ENCODE measurements at places on chromosomes 6 and 20.
A peak's percentile ranks its signal among the peaks of the same experiment; 100 is the strongest.

DNA sequence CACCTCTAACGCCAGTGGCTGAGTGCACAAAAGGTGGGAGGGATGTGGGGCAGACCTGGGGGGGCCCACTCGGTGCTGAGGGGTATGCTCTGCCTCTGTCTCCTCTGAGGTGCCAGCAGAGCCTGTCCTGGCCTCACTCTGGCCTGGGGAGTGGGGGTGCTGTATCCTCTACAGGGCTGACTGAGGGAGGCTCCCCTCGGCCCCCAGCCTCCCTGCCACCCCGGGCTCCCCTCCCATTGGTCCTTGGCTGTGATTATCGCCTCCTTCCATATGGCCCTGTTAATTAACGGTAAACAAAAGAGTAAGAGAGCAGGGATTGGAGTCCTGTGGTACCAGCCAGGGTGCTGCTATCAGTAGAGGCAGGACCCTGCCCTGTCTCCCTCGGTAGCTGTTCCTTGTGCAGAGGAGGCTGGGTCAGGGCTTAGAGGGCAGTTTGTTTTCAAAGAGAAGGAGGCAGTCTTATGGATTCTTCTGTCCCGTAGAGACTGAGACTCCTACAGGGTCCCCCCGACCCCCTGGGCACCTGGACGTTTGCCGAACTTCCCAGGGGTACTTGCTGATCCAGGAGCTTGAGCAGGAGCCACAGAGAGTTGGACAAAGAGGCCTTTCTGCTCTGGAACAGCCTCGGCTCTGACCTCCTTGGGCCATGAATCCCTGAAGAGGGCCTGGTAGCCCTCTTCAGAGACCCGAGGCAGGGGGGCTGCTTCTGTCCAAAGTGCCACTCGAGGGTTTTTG, 1.8 kb downstream of the MYT1 start:
- no peak for DNase-seq

GRCh38 chr6:158488065-158488464, 71.8 kb upstream of the TMEM181 start:
- no peak for DNase-seq

GRCh38 chr6:121594053-121594452, 158.6 kb downstream of the GJA1 start:
- no peak for DNase-seq

GRCh38 chr20:56855708-56856107, 226.6 kb downstream of the TFAP2C start:
- DNase-seq: no peak

DNA sequence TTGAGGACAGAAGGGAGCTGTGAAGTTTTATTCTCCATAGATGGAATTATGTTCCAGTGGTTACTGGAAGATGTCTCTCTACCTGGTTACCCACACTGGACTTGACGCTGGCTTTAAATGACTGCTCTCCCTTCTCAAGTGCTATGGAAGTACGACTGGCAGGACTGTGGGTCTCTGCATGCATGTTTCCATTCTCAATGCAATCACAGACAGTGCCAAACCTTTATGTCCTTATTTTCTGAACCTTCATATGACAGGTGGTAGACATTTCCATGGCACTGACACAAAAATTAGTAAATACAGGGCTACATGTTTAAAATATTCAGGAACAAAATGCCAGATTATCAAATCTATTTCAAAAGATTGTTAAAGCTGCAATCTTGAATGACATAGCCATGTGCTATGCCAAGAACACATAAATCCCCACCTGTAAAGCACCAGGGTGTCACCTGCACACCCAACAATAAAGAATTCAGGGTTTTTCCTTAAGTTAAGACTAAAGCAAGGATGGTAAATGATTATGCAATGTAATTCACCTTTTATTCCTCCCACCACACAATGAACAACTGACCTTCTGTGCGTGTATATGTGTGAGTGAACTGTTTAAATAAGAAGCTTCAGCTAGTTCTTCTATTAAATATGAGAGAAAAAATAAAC, 153.3 kb upstream of the ENPP5 start:
- DNase-seq: no peak

- DNase-seq: no peak
Observed at GRCh38 chr6:32627831-32628230, 9.4 kb upstream of the HLA-DQA1 start.

DNA sequence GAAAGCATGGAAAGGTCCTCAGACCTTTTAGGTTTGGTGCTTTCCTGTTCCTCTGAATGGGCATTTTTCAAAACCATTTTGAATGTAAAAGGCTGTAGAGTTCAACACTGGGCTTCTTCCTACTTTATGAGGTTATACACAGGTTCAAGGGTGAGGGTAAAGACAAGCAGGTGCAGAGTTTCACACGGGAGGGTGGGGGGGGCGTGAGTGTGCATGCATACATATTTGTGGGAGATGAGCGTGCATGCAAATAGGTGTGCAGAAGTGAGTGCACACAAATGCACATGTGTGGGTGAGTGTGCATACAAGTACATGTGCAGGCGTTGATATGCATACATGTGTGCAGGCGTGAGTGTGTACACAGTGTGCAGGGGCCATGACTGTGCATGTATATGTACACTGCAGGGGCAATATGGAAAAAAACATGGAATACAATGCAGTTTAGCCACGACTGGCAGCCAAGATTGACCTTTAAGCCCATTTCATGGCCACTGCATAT, 183.1 kb downstream of the GMPR start:
- no peak for DNase-seq

- no peak for DNase-seq
Observed at GRCh38 chr6:148146717-148147462, 195.7 kb upstream of the SASH1 start.

- no peak for DNase-seq
Observed at GRCh38 chr6:19999319-20000191, 162.4 kb downstream of the ID4 start.

DNA sequence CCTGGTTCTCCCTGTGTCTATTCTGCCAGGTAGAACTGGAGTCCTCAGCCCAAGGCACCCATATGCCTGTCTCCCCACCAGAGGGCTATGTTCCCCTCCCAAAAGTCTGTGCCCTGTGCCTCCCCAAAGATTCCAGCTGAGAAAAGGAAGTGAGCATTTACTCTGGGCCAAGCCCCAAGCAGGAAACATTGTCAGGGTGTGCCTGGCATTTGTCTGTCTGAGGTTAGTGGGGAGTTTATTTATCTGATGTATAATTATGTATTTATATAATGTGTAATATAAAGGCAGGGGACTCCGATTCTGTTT, 5.6 kb downstream of the GDF5 start:
- DNase-seq: no peak

GRCh38 chr20:33499355-33499754, 9.5 kb downstream of the CBFA2T2 start:
- no peak for DNase-seq

- DNase-seq: no peak
Observed at GRCh38 chr20:51586005-51586440, 43.5 kb upstream of the NFATC2 start.

GRCh38 chr6:68087399-68088133, 547.5 kb upstream of the ADGRB3 start:
- DNase-seq: no peak

DNA sequence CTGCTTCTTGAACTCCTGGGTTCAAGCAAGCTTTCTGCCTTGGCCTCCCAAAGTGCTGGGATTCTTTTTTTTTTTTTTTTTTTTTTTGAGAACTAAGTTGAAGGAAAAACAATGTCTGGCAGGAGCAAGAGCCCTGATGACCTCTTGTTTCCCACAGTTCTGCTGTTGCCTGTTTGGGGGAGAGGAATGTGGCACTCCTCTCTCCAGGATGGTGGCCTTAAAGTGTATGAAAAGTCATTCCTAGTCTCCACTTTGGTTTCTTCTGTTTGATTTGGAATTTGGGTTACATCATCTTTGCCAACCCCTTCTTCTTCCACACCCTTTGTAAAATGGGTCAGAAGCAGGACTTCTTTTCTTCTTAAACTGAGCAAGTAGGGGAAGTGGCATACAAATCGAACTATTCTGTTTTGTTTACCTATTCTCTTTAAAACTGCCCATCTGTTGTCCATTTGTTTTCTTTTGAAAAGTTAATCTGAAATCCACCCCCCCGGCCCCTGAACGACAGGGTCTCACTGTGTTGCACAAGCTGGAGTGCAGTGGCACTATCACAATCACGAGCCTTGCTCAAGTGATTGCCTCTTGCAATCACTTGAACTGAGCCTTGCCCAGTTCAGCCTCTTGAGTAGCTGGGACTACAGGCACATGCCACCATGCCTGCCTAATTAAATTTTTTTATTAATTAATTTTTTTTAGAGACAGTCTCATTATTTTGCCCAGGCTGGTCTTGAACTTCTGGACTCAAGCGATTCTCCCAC, 11.3 kb downstream of the CARMIL1 start:
- DNase-seq: no peak

DNA sequence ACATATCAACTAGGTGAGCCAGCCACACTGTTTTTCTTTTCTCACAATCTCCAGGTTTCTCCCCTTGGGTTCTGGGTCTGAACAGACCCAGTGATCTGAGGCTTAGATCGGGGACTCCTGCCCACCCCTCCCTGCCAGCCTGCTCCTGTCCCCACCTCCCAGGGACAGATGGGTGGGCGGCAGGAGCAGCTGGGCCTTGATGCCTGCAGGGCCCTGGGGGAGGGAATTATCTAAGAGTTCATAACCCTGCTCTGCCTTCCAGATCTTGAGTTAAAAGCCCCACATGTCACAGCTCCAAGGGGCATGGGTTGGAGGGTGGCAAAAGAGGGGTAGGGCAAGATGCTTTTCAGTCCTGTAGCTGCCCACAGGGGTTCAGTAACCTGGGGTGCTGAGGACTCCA, 5.2 kb upstream of the XKR7 start:
- no peak for DNase-seq

DNA sequence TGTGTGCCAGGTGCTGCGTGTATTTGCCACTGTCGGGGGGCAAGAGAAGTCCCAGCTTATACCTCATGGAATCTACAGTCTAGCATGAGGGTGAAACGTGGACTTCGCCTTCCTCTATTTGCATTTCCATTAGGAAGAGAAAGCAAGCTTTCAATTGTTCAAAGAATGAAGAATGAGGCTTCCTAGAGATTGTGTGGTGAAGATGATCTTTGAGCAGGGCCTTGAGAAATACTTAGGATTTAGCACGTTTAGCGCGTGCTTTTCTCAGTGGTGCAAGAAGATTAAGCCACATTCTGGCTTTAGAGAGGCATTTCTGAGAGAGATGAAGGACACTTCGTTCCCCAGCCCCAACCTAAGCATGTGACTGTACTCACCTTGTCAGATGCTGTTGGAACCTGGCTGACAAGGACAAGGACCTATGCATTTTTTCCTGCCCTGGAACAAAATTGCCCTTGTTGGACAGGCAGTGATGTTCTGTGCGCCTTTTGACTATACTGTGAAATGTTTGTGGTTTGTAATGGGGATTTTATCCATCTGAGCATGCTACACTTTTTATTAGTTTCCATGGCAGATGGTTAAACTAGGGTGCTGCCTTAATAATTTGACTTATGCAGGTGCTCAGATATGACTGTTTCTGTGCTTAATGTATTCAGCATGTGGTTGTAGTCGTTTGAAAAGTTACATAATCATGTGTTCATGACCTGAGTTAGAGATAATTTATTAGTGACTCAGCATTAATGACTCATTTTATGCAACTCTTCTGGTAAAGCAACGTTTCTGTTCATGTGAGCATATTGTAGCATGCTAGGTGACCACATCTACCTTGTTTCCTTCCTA, 10.7 kb downstream of the TULP4 start:
- no peak for DNase-seq

- DNase-seq: no peak
Observed at GRCh38 chr20:4574356-4574690, 147.4 kb upstream of the PRND start.

DNA sequence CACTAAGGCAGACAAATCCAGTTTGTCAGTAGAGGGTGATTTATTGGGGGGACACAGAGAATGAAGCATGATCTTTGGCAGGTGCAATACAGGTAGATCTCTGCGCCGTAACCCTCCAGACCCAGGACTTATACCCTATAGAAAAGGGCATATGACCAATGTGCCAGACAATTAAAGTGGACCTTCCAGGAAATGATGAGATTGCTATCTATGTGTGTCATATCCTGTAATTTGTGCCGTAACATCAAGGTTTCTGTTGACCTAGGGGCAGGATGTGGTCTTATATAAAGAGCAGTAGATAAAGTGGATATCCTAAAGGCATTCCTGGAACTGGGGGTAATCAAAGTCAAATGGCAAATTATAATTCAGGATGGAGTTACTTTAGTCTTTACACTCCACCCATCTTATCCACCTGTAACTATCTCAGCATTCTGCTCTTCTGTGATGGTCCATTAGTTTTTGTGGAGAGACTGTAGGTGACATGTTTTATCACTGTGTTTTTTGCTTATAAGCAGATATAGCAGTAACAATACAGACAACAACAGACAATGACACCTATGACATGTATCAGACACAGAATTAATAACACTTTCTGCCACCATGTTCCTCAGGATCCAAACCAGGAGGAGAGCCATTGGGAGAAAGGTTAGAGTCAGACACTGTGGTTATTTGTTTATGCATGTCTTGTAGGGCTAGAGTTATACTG, 43.1 kb upstream of the ZNF337 start:
- DNase-seq: no peak

DNA sequence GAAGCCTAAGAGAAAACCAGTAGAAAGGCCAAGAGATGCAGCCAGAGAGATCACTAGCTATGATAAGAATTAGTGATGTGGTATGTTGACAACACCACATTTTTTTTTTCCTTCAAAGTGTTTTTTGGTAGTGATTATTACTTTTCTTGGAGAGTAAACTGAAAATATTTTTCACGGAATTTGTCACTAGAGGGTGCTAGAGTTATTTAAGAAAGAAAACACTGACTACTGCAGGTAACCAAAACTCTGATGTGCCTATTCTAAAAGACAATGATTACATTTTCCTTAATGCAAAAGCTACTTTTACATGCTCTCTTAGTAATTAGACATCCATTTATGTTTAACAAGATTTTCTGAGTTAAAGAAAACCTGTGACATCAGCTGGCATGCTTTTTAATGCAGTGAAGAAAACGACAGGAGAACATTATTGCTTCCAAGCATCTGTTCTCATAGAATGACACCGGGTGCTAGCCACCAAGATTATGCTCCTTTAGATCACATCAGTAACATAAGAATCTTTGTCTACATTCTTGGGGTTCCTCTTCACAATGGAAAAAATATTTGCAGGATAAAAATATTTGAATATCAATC, 28.8 kb downstream of the RWDD2A start:
- no peak for DNase-seq

GRCh38 chr6:13615792-13616120, 621 bp downstream of the NOL7 start:
- DNase-seq: peak; percentile 54

DNA sequence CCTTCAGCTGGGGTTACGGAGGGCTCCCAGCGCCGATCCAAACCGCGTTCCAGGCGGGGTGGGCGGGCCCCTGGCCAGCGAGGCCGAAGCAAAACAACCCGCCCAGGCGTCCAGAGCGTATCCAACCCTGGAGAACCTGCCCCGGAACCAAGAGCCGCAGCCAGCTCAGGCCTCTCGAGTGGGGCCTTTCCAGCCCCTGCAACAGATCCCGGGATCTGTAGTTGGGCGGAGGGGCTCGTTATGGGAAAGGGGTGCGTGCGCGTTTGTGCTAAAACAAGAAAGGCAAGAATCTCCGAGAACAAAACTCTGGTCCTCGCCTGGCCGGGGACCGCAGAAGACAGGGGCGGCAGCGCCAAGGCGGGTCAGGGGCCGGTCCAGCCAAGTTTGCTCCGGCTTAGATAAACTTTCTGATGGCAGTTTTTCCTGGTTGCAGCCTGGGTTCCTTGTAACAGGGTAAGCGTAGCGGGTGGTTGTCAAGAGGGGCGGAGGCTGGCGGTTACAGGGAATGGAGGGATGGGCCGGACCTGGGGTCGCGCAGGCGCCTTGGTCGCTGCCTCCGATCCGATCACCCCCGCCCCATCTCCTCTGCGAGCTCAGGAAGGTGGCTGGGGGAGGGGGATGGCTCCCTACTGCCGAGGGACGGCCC, 448 bp upstream of the RIN2 start:
- peak; percentile 94 for DNase-seq
